ENCODE measurements at places on chromosomes 12 and 14. TPM values are rescaled to one million over a fixed set of nuclear protein-coding genes. Genes with fewer than 3 reads are reported as not detected.
A peak's percentile ranks its signal among the peaks of the same experiment; 100 is the strongest.

DNA sequence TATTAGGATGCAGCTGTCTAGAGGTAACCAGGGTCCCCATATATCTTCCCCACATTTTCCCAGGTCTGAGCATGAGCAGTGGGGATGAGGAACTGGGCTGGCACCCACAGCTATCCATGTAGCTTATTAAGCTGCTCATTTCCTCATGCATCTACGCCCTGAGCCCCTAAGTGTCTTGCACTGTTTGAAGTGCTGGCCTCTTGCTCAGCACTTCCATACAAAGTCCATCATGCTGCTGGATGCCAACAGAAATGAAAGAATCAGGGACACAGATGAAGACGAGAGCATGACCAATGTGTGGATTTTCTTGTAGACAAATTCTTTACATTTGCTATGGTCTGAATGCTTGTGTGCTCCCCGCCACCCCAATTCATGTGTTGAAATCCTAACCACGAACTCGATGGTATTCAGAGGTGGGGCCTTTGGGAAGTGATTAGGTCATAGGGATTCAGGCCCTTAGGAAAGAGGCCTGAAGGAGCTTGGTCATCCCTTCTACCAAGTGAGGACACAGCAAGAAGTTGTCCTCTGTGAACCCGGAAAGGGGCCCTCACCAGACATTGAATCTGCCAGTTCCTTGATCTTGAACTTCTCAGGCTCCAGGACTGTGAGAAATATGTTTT is 54.5 kb downstream of the C12orf75 start:
- peaks cover 27% of the 10 kb centered on the region for H3K4me1 ChIP-seq
- H3K27me3 ChIP-seq: no peaks in the 10 kb centered on the region
- H3K27ac ChIP-seq: peak overlapping the region; percentile 42
- peak; percentile 64 for DNase-seq

DNA sequence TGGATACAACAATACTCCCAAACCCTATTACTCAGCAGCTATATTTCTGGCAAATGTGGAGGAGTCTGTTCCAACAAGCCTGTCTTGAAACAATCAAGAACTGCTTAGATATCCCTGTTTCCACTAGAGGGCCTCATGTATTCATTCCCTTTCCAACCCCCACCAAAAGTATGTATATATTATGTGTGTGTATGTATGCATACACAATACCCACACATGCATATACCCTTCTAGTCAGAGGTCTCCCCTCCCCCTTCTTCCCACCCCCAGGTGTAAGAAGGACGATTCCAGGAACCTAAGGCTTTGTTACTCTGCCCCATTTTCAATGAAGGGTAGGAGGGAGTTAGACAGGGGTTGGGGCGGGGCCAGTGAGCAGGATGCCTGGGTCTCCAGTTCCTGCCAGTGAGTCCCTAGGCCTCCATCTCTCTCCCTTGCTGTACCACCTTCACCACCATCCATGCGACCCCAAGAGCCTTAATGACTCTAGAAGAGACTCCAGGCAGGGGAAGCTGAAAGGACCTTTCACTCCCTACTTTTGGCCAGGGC is at the start of gene DGKA:
Gene DGKA, plus strand, starts transcription at position 392 of the 546 bp plus-strand sequence. CDS start 5,342 bp downstream, outside the sequence.
- H3K27me3 ChIP-seq: no peaks in the 10 kb centered on the region
- H3K4me1 ChIP-seq: peaks cover 40% of the 10 kb centered on the region
- DNase-seq: peak; percentile 90

DNA sequence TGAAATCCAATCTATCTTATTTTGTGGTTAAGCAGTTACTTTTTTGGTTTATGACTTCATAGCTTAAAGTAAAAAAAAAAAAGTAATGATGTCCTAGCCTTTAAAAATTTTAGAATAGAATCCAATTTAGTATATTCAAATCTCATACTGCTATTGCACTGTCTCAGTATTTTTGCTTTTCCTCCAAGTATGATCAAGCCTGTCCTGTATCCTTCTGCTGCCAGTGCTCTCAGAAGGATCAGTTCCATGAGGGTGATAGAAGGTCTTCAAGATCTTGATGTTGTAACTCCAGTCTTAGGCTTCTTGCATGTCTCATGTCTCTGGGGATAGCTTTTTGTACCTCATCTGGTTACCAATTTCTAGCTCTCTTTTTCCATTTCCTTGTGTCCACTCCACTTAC is 324.2 kb upstream of the FAR2 start:
- no peaks in the 10 kb centered on the region for H3K4me1 ChIP-seq
- no peak for DNase-seq
- H3K4me3 ChIP-seq: no peak overlapping the region
- no peaks in the 10 kb centered on the region for H3K36me3 ChIP-seq
- H3K27ac ChIP-seq: no peak overlapping the region

DNA sequence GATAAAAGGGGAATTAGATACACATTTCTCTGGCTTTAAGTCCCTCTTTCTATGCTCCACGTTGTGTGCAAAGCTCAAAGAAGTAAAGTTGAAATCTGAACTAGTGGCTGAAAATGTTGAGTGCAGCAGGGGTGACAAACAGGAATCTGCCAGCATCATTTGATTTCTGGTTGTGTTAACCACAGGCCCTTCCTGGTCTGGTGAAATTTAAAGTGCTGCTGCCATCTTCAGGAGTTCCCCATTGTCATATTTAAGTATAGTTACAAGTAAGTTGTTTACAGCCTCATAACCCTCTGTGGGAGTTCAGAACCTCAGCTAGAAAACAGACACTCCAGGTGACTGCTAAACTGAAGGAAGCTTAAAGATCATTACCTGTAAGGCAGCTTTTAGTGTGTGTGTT is 90.9 kb upstream of the CCDC196 start:
- H3K4me1 ChIP-seq: no peaks in the 10 kb centered on the region
- no peaks in the 10 kb centered on the region for H3K36me3 ChIP-seq
- H3K27ac ChIP-seq: no peak overlapping the region
- no peak overlapping the region for H3K4me3 ChIP-seq

DNA sequence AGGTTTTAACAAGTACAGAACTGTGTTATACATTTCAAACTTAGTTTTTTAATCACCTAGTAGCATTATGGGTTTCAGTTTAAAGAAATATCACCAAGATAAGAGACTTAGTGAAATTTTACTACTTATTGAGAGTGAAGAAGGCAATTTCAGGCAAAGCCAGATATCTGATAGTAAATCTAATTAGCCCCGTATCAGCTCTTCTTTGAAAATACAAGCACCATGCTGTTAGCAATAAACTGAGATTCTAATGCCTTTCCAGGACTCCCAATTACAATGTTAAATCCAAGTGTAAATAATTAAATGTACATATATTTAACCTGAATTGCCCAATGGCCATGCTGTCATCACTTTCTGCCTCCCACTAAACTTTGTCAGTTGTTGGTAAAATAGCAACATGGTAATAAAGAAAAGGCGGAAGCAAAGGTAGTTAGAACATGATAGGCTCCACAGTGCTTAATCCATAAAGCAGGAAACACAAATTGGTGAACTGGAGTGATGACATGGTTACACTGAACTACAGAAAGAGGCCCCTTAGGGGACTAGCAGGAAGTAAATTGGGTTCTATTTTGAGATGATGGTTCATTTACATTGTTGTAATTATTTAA is 646.1 kb downstream of the C12orf50 start:
- no peak overlapping the region for H3K4me3 ChIP-seq
- no peaks in the 10 kb centered on the region for H3K27me3 ChIP-seq
- no peak overlapping the region for H3K27ac ChIP-seq
- no peaks in the 10 kb centered on the region for H3K4me1 ChIP-seq

DNA sequence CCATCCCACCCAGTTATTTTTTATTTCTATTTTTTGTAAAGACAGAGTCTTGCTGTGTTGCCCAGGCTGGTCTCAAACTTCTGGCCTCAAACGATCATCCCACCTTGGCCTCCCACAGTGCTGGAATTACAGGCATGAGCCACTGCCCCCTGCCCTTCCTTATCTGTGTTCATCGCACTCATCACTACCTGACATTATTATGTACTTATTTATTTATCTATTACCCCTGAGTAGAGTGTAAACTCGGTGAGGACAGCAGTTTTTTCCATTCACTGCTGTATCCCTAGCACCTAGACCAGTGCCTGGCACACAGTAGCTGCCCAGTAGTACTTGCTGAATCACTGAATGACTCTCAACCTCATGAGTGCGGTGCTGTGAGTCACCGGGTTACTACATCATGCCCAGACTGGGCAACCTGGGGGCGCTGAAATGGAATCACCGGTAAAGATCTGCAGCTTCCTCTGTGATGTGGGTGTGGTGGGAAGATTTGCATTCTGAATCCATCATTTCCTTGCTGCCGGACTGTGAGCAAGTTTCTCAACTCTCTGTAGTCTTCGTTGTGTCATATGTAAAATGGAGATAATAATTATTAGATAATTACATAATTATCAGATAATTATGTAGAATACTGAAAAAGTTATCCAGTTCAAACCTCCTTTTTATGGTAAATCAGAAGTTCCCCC is 81.9 kb upstream of the USP44 start:
- H3K27ac ChIP-seq: peak overlapping the region; percentile 75
- no peaks in the 10 kb centered on the region for H3K27me3 ChIP-seq
- H3K36me3 ChIP-seq: no peaks in the 10 kb centered on the region
- H3K4me3 ChIP-seq: no peak overlapping the region

DNA sequence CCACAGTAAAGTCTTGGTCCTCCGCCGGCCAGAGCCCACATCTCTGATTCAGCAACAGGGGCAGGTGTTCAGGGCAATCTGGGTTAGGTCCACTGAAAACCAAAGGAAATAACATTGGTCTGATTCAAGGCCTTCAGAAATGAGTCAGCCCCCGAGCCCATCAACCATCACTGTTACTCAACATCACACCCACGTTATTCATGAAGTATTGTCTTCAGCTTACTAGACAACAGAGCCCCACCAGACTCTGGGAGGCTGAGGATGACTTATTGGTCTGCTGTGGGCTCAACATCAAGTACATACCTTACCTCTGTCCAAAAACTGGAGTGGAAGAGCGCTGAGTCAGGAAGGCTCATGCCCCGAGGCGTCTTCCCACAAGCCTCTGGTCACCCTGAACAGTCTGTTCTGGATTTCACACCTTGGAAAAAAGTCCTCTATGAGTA is 97.5 kb downstream of the ZFP36L1 start:
- peak; percentile 99 for DNase-seq
- H3K27me3 ChIP-seq: no peaks in the 10 kb centered on the region

The FGD4 gene
- total RNA-seq: 3.5 TPM

The PROX2 gene
- total RNA-seq: not detected

GRCh38 chr14:35470755-35471154 is 63.2 kb upstream of the INSM2 start:
- DNase-seq: peak; percentile 30
- no peaks in the 10 kb centered on the region for H3K4me1 ChIP-seq
- no peak overlapping the region for H3K4me3 ChIP-seq
- H3K27ac ChIP-seq: no peak overlapping the region
- no peaks in the 10 kb centered on the region for H3K27me3 ChIP-seq

The KLHL33 gene
- not detected for total RNA-seq

The A2ML1 gene
- not detected for total RNA-seq

DNA sequence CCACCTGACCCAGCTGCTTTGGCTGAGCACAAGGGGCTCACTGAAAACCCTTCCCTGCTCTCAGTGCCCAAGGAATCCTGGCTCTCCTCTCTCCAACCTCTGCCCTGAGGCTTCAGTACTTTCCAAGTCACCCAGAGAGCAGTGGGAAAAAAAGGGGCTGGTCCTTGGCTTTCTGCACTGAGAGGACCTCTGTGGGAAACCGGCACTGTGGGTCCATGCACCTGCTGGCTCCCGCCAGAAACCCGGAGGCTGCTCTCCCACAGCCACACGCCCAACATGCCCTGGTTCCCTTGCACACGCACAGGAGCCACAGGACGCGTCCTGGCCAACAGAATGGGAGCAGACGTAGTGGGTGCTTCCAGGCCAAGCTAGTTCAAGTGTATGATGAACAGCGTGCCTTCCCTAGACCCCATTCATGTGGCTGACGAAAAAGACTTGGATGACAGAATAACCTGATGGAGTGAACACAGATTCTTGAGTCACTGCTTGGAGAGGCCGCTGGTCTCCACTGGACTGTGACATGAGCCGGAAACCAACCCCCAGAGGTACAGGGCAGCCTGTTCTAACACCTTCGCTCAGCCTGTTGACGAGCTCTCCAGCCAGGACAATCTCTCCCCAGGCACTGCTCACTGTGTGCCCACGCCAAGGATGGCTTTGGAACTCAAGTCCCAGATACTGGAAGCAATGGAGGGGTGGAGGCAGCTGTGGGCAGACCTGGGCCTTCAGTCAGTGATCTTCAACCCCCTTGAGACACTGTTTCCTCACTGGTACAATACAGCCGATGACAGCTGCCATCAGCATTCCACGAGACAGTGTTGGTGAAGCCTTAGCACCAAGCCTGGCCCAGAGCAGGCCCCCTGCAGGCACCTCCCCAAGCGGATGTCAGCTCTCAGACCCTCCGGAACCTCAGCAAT is 87.7 kb downstream of the ITPK1 start:
- no peak overlapping the region for H3K4me3 ChIP-seq
- no peak for DNase-seq
- no peaks in the 10 kb centered on the region for H3K36me3 ChIP-seq
- no peak overlapping the region for H3K27ac ChIP-seq

DNA sequence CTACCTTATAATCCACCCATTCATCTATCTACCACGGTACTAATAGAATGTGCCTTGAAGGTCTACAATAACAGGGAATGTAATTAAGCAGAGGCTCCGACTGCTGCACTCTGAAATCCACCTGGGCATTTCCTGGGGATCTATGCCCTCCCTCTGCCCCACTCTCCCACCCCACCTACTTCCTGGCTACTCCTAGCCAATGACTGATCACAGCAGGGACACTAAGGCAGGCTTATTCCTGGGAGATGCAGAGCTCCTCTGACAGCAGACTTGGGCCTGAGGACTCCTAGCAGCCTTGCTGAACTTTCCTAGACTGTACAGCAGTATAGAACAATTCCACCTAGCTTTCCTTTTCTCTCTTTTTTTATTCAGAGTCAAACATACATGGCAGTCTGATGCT is 91.1 kb upstream of the DHRS4 start:
- no peaks in the 10 kb centered on the region for H3K4me1 ChIP-seq
- 0 out of 2 replicates have a peak, but pooled peaks cover 15% of the 10 kb centered on the region for H3K27me3 ChIP-seq
- H3K36me3 ChIP-seq: no peaks in the 10 kb centered on the region
- no peak for DNase-seq

The HECTD4 gene
- total RNA-seq: 13.9 TPM

- 0 out of 2 replicates have a peak, but pooled peaks cover 3% of the 10 kb centered on the region for H3K36me3 ChIP-seq
- no peaks in the 10 kb centered on the region for H3K27me3 ChIP-seq
- peak; percentile 97 for DNase-seq
- H3K4me3 ChIP-seq: peak within 1 kb of the TSS; percentile 89
- H3K27ac ChIP-seq: peak within 1 kb of the TSS; percentile 97
These were observed at the start of gene KDM5A for GRCh38 chr12:389142-390096. KDM5A (minus strand) TSS chr12:389320; CDS start chr12:389091, 229 bp downstream.

The MYO1A gene
- not detected for total RNA-seq

DNA sequence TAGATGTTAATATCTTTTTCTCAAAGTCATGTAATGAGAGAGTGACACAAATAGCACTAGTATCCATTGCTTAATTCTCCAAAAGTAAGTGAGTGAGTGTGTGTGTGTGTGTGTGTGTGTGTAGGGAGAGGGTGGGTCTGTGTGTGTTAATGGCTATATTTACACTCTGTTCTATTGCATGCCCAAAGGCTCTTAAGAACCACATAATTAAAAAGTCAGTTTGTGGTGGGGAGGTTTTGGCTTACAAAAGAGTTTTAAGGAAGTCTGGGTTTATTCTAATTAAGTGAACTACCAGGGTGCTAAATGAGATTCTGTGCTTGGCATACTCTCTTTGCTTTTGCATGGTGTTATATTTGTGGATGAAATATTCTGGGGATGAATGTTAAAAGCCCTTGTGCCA is 1897.6 kb upstream of the FLRT2 start:
- no peaks in the 10 kb centered on the region for H3K27me3 ChIP-seq
- no peaks in the 10 kb centered on the region for H3K4me1 ChIP-seq
- H3K27ac ChIP-seq: no peak overlapping the region
- H3K36me3 ChIP-seq: no peaks in the 10 kb centered on the region
- H3K4me3 ChIP-seq: no peak overlapping the region
- DNase-seq: no peak

- H3K27me3 ChIP-seq: no peaks in the 10 kb centered on the region
- H3K27ac ChIP-seq: no peak overlapping the region
- no peaks in the 10 kb centered on the region for H3K36me3 ChIP-seq
- no peaks in the 10 kb centered on the region for H3K4me1 ChIP-seq
- H3K4me3 ChIP-seq: no peak overlapping the region
- DNase-seq: no peak
These were observed 409.6 kb downstream of the APAF1 start for GRCh38 chr12:99054601-99055128.

All from GM23248 (cell line).